Aorta (tissue), 5 donors: ENCODE measurements at places on chromosomes 7 and 10. TPM values are rescaled to one million over a fixed set of nuclear protein-coding genes. Genes with fewer than 3 reads are reported as not detected.

The ALOX5 gene
- 62.5 TPM for total RNA-seq

The NEURL1 gene
- 0.16 TPM for total RNA-seq

The SUGCT gene
- total RNA-seq = 47.1 TPM

The CPA2 gene
- total RNA-seq = 1.0 TPM

The CHST3 gene
- total RNA-seq = 47.9 TPM

The PPP1R17 gene
- total RNA-seq = not detected

The PHKG1 gene
- 4.6 TPM for total RNA-seq

The IGFBP3 gene
- total RNA-seq = 143 TPM

The TMEM140 gene
- total RNA-seq = 12.0 TPM

The SAMD9 gene
- 13.7 TPM for total RNA-seq
